Activated T-helper 1 cell treated with anti-CD3 and anti-CD28 coated beads, Interleukin-2, amount 50 U/mL, for 16 hours (primary cell): ENCODE measurements at places on chromosomes 12 and 14.

DNA sequence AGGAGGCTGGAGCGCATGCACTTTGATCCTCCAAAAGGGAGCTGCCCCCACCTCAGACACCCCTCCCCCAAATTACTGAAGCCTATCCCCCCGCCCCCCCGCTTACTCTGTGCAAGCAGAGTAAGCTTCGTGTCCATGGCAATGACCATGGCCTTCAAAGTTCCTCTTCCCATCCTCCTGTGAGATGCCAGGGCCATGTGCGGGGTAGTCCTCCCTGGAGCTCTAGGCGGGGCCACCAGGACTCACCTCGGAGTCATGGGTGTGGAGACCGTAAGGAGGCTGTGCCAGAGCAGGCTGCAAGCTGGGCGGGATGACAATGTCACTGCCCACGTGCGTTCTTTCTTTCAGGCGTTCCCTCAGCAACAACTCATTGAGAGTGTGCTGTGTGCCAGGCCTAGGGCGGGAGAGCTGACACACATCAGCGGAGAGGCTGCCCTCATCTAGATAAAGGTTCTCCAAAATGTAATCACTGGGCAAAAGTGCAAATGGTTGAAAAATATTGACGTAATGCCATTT lies 66.8 kb downstream of the C14orf132 start:
- DNase-seq, result no peak

DNA sequence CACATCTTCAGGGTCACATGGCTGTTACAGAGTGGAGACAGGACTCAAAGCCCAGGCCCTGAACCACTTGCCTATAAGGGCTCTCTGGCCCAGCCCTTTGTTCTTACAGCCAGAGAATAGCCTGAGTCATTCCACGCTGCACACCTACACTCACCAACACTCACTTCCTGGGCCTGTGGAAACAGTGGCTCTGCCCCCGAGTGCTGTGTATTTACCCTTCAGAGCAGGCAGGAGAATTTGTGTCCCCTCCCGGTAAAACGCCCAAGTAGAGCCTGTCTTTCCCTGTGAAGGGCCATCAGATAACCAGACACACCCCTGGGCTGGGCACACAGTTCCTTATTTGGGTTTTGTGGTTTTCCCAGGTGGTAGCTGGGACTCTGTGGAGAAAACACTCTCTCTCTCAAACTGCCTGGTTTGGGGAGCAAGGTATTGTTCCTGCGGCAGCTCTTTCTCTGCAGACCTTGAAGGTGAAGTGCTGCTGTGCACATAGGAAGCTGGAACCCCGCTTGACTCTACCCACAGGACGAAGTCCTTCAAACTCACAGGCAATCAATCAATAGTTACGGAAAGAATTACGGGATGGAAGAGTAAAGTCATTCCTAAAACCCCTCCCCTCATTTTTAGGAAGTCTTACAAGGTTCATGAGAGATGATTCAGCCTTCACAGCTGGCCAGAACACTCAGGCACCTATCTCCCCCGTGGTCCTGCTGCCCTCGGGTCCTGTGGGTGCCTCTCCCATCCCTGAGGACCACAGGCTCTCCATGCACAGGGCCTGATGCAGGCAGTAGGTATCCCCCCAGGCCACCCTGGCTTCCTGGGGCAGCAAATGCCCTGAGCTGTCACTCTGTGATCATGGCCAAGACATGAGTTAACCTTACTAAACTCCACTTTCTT lies 20.3 kb downstream of the FIGNL2 start:
- DNase-seq, result no peak

DNA sequence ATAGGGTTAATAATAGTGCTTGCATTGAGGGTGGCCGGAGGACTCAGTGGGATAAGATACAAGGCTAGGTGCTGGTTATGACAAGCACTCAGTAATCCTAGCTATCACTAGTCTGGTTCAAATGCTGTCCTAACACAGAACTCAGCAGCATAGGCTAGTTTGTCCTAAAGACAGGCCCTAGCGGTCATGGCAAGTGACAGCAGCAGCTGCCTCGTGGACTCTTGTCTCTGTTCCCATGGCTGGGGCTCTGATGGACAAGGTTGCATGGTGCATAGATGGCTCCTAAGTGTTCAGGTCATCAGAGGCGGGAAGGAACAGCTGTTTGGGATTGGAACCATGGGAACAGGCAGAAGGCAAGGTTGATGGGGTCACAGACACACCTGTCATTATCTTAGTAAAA lies 42.4 kb upstream of the IGF1 start:
- no peak for DNase-seq

DNA sequence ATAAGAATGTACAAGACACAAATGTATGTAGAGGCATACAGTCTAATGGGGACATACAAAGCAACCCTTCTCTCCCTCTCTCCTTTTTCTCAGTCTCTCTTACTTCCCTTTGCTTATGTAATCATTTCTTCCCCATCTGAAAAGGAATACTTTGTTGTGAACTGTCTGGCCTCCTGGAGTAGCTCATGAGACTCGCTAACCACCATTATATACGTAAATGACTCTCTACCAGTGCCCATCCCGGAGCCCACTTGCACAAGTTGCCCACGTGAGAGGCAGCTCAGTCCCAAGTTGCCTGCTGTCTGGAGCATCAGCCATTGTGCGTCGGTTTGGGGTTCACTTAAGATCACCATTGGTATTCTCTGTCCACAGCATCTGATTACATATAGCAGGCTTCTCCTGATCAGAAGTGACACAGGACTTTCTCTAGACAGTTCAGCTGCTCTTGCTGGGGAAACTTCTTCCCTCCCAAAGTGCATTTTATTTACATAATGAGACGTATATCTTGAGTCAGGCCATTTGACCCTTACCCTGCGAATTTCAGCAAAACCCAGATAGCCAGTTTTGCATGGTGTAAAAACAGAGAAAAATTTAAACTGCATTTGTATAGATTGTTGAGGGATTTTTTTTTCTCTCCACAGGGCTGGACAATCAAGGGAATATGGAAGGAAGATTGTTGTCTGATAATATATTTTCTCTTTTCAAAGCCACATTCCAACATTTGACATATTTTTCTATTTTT lies 220.7 kb upstream of the EGLN3 start:
- DNase-seq, result no peak

DNA sequence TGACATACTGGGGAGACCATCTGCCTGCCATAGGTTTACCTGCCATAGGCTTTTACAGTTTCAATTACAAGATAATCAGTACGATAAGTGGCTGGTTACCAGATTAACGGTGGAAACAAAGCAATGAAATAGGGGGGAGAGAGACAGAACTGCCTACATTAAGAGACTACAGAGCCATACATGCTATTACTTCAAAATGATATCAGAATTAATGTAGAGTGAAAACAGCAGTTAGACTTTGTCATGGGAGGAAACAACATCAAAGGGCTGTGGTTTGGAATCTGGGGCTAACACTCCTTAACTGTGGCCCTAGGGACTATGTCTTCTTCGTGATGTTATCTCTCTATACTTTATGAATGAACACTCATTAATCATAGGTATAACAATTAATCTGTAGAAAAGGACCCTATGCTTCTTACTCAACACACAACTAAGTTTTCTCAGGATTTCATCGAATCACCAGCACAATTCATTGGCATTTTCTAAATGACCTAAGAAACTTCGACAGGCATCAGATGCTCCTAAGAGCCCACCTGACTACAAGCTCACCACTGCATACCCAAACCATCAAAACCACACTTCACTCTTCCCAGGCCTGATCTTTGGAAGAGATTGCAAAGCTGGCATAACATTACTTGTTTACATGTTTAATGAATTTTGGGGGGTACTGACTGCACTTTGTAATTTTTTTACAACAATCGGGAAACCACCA lies 475.6 kb upstream of the SOX5 start:
- DNase-seq, result no peak

GRCh38 chr14:23321572-23322547 lies 603 bp downstream of the PABPN1 start:
- DNase-seq, result no peak

GRCh38 chr12:75759842-75760572 lies 248.6 kb upstream of the KRR1 start:
- DNase-seq, result no peak

DNA sequence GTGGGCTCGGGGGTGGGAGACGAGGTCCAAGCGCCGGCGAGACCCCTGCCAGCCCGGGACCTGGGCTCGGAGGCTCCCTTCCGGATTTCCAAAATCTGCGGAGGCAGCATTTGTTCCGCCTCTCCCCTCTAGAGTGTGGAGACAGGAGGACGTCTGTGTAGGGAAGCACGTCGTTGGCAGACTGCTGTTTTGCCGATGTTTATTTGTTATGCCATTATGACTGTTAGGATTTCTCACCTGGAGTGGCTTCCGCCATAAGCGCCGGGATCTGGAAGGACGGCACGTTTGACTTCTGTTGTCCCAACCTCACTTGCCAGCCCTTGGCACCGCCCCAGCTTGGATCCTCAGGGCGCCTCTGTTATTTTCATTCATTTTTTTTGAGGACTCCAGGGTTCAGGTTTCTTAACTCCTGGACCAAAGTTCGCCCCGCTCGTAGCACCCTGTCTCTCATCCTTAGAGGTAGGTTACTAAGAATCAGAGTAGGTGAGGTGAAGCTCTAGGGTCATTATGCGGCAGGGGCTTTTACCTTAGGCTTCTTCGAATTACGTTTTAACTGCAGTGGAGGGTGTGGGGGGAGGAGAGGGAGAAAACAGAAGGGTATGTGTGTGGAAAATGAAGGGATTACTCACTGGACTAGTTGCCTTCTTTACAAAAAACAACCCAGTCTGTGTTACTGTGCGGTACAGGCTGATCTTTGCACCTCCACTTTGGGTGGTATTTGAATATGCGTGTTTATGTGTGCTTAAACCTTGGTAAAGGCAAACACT lies 547 bp upstream of the PYGL start:
- no peak for DNase-seq
